ENCODE measurements at places on chromosomes 7 and 10.

GRCh38 chr10:88670497-88670896 lies 6.3 kb downstream of the LIPF start:
- DNase-seq: no peak

DNA sequence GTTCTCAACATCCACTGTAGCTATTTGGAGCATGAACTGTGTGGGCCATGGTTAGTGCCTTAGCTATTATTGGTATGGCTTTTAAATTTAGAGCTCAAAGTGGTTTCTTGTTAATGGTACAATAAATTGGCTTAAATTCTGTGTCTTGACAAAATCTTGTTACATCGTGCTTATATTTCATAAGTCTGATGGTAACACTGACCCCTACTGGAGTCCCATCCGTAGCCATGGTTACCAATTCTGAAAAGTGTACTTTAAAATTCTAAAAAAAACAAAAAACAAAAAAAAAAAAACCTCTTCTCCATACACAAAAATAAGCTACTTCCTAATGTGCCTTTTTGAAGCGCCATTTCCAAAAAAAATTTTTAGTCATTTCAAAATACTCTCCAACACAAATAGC lies 6.4 kb upstream of the RPP30 start:
- DNase-seq: peak; percentile 16

GRCh38 chr10:76921383-76922010 lies 716.1 kb downstream of the KCNMA1 start:
- no peak for DNase-seq

DNA sequence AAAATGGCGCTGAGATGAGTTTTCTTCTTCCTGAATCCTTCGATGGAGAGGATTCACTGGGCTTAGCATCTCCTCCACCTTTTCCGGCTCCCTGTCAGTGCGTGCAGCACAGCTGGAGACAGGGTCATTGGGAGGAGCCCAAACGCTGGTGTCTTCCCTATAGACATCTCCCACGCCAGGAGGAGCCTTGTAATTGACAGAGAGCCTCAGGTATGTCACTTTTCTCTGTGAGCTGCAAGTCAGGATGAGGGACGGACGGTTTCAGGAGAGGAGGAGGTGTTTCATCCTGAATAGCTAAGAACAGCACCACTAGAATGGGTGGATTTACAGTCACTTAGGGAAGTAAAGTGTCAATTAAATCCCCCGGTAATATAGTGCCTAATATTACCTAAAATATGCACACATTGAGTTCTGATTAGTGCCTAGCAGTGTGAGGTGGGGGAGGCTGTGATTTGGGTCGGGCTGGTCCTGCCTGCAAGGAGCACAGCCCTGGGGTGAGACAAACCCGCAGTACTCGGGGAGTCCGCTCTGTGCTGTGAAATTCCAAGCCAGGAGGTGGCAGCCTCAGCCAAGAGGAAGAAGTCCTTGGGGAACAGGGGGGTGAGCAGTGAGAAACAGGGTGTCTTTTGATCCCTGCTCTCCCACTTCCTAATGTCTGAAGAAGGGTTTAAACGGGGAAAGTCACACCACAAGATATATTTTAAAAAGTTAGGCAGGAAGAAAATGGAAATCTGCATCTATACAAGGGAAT lies 28.2 kb downstream of the IL15RA start:
- peak; percentile 74 for DNase-seq

- no peak for DNase-seq
These were observed 648.0 kb downstream of the SUGCT start for GRCh38 chr7:40782836-40783235.

GRCh38 chr10:11532306-11532705 lies 79.1 kb downstream of the USP6NL start:
- DNase-seq: no peak
